SHP77 (cell line): ENCODE measurements at places on chromosomes 7 and 10.
A peak's percentile ranks its signal among the peaks of the same experiment; 100 is the strongest.

DNA sequence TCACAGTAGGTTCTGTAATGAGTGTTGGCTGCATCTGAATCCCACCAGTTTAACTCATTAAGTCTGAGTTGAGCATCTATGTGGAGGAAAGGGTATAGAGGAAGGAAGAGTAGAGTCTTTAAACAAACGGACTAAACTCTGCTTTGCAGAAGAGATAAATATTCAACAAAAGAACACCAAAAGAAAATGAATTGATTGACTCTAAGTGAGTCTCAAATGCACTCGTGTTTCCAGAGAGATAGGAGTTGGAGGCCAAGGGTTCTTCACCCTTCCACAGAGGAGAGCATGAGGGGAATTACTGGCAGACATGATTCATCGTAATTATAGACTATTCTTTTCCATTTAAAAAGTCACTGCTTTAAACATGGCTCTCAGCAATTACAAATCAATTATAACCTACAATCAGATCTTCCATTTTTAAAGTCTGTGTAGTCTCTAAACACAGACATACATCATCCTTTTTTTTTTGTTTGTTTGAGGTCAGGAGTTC, 56.3 kb downstream of the PLPP4 start:
- DNase-seq: no peak

GRCh38 chr10:5975641-5976473, 1.5 kb downstream of the IL15RA start:
- no peak for DNase-seq

DNA sequence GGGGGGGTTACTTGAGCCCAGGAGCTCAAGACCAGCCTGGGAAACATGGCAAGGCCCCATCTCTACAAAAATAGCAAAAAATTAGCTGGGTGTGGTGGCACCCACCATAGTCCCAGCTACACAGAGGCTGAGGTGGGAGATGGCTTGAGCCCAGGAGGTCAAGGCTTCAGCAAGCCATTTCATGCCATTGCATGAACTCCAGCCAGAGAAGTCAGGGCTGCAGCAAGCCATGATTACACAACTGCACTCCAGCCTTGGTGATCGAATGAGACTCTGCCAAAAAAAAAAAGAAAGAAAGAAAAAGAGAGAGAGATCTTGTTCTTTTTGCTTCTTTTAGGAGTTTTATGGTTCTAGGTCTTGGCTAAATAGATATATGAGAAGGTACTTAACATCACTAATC, 200.2 kb upstream of the PHYHIPL start:
- DNase-seq: no peak

DNA sequence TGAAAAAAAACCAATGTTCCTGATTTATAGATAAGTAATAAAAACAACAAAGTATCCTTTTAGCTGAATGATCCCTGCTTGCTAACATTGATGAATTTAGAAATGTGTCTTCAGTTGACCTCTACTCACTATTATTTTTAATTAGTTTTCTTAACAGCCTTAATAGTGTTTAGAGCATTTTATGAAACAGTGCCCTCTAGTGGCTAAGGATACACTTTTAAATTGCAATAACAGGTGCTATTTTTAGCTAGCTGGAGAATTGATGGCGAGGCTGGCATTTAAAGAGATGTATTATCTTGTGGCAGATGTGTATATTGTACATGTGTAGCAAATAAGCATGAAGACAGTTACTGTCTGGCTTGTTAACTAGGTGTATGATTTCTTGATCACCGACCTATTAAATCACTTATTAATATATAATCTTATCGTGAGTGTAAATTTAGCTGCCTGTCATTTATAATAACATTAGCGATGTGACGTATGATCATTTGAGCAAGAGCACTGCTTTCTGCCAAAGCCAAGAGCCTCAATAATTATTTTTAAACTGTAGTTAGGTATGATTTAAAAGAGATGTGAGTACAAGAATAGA, 451.9 kb downstream of the DPP6 start:
- peak; percentile 12 for DNase-seq

- no peak for DNase-seq
These were observed 436.6 kb upstream of the GHITM start for GRCh38 chr10:83702731-83703130.

DNA sequence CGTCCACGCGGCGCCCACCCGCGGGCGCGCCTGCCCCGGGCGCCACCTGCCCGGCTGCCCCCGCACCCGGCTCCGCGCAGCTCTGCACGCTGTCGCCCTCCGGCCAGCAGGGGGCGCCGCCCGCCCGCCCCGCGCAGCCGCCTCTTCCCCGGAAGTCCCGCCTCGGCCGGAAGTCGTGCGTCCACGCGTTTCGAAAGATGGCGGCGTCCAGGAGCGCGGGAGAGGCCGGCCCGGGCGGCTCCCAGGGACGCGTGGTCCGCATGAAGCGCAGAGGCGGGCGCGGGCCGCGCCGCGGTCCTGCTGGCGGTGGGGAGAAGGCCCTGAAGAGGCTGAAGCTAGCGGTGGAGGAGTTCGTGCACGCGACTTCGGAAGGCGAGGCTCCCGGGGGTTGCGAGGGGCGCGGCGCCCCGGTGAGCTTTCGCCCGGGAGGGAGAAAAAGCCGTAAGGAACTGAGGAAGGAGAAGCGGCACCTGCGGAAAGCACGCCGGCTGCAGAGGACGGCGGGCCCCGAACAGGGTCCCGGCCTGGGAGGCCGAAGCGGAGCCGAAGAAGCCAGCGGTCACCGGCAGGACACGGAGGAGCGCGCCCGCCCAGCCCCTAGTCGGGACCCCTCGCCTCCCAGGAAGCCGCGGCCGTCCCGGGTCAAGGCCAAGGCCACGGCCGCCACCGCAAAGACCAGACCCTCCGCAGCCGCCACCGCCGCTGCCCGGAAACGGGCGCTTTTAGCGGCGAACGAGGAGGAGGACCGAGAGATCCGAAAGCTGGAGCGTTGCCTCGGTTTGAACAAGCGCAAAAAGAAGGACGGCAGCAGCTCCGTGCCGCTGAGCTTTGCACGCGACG, at the start of gene NOM1:
TSS of gene NOM1 (plus strand) at position 172 of the 840 bp plus-strand sequence. CDS start at position 198, 26 bp downstream.
- peak; percentile 80 for DNase-seq

DNA sequence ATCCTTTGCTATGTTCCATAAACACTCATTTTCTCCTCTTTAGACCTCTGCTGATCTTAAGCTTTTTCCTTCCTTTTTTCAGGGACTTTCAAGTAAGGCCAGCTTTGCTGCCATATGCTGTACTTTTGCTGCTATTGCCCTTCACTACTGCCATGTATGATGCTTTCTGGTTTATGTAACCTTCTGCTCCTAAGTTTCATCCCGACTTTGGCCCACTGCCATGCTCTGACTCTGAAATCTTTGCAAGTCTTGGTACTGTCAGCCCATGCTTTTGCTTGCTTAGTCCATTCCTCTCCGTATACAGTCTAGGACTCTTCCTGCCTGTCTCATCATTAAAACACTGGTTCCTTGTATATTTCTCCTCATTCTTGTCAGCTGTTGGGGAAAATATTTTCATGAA, 152.4 kb downstream of the RNF133 start:
- no peak for DNase-seq

GRCh38 chr10:36899652-36900051, 225.7 kb upstream of the ANKRD30A start:
- no peak for DNase-seq

- no peak for DNase-seq
These were observed 81.5 kb downstream of the FRMPD2 start for GRCh38 chr10:48192881-48193450.

GRCh38 chr7:34096198-34096651, 190.9 kb downstream of the BMPER start:
- no peak for DNase-seq

GRCh38 chr7:74202841-74203556, 6.8 kb upstream of the LAT2 start:
- DNase-seq: no peak

GRCh38 chr10:89062861-89063260, 72.3 kb downstream of the FAS start:
- DNase-seq: no peak

DNA sequence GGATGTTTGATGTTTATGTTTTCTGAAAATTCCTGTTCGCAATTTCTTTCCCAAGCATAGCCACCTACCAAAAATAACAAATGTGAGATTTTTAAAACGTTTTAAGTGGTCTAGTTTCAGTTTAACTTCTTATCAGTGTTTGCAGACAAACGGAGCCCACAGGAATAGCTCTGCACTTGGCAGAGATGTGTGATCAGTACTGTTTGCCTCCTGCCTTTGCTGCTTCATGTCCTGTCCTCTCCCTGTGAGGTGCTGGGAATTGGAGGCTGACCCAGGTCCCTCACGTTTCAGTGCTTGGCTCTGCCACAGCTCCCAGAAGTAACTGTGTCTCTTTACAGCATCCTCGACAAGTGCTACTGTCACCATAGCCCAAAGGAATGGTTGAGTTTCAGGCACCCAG, 1.2 kb downstream of the UCN3 start:
- no peak for DNase-seq

- DNase-seq: no peak
These were observed 17.9 kb downstream of the RTKN2 start for GRCh38 chr10:62250594-62251198.

- no peak for DNase-seq
These were observed 1.1 kb upstream of the TFAM start for GRCh38 chr10:58384095-58384494.

DNA sequence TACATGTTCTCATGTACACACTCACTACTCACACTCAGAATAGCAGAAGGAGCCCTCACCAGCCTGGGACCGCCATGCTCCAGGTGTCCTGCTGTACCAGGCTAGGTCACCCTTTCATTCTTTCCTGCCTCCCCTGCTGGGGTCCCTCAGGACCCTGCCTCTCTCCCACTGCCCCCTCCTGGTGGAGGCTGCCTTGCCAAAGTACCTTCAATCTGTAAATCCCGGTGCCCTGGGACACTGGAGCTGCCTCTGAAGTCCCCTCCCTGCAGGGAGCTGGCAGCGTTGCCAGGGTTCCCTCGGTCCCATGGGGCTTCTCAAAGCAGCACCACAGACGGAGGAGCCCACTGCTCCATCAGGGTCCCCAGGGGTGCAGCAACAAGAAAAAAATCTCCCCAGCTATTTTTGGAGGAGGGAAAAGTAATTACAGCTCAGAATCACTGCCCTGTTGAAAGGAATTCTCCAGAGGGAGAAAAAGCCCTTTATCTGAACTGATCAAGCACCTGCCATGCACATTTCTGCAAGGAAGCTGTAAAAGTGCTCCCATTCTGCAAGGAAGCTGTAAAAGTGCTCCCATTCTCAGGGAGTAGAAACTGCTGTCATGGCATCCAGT, 259.9 kb downstream of the PTPRN2 start:
- DNase-seq: no peak

GRCh38 chr7:37945336-37945735, 24.9 kb downstream of the EPDR1 start:
- no peak for DNase-seq

DNA sequence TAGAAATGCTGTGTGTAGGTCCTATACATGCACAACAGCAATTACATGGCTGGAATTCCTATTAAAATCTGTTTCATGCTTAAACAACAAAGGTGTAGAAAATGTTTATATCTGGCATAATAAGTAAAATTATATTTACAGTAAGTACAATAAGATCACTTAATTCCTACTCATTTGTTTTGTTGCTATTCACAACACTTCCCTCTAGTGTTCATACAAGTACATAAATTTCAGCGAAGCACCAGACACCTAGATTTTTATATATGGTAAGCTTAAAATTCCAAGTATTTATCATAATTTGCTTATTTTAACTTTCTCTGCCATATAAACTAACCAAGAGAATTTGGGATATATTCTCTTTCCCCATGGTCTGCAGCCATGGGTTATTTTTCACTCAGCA, 51.8 kb upstream of the ANK3 start:
- DNase-seq: no peak

GRCh38 chr10:50470345-50470744, 153.4 kb downstream of the SGMS1 start:
- DNase-seq: no peak

GRCh38 chr7:147412782-147413556, 1177.6 kb upstream of the C7orf33 start:
- DNase-seq: no peak

- DNase-seq: no peak
These were observed 249.4 kb upstream of the CTBP2 start for GRCh38 chr10:125409756-125410155.

GRCh38 chr7:133253519-133253875, 619 bp downstream of the EXOC4 start:
- no peak for DNase-seq

DNA sequence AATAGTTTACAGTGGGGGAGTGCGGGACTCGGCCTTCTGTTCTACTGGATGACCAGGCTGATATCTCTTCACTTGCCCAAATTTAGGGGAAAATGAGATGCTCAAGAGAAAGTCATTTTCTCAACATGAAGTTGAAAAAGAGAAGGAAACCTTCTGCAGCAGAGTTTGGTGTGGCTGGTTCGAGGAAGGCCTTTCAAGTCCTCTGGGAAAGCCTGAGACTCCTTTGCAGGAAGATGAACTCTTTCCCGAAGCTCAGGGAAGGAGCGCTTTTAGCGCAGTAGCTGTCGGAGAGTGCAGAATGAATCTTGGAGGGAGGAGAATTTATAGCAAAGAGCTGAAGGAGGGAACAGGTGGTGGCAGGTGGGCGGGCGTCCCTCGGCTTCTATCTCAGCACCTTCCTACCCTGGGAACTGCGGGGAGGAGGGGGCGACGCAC, at the start of gene ATOH7:
TSS of gene ATOH7 (minus strand) at position 297 of the 435 bp plus-strand sequence. CDS start 436 bp downstream, outside the sequence.
- no peak for DNase-seq

DNA sequence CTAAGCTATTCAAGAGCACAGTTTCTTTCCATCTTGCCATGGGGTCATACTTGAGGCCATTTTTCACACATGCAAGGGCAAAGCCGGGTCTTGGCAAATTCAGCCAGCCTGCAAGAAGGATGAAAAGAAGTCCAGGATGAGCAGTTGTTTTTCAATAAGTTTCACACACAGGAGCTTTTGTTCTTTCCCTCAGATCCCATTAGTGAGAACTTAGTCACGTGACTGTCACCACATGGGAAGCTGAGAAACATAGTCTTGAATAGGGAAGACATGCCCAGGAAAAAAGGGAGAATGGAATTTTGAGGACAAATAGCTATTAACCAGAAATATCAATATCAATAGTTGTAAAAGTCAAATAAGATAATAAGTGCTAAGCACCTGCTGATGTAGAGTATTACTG, 137.7 kb downstream of the AHR start:
- no peak for DNase-seq

DNA sequence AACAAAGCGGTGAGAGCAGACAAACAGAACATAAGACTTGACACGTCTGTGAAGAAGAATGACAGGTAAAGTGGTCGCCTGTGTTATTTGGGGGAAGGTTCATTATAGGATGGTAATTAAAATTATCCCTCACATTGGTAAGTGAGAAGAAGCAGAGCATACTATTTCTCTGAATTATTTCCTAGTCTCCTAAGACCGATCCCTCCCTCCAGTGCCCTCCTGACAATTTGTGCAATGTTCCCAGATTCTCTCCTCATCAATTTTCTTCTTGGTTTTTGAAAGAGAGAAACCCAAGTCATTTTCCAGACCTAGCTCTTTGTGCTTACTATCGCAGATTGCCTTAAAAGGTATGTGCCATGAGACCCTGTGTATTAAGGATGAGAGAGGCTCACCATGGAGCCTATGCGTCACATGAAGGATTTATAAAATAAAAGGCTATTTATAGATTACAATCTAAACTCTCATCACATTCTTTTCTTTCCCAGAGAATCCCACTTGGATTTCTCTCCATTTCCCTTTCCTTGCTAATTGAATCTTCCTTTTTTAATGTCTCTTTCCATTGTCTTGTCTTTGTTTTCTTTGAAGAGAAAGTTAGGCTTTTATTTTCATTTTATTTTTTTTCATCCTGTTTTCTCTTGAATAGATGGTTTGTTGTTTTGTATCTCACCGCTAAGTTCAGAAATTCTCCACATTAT, 112.0 kb downstream of the PPP1R3A start:
- no peak for DNase-seq
